ENCODE measurements at places on chromosomes 13 and 19. TPM values are rescaled to one million over a fixed set of nuclear protein-coding genes. Genes with fewer than 3 reads are reported as not detected.

The ZNF253 gene
- total RNA-seq = 12.1 TPM

The ZNF556 gene
- 0.33 TPM for total RNA-seq

The ZNF446 gene
- 7.0 TPM for total RNA-seq

The PCSK4 gene
- 4.9 TPM for total RNA-seq

The SLC1A6 gene
- 0.05 TPM for total RNA-seq

The OVOL3 gene
- not detected for total RNA-seq

The BLOC1S3 gene
- total RNA-seq = 1.5 TPM

The MIR17HG gene
- total RNA-seq = 10.2 TPM

The NLRP7 gene
- 0.19 TPM for total RNA-seq

The ZNF606 gene
- 17.8 TPM for total RNA-seq

The HSPB6 gene
- total RNA-seq = 0.28 TPM

The POMP gene
- 109 TPM for total RNA-seq

The PSG6 gene
- total RNA-seq = not detected

The WDR83 gene
- 13.2 TPM for total RNA-seq

The ELSPBP1 gene
- 0.24 TPM for total RNA-seq

The IGSF23 gene
- total RNA-seq = 0.05 TPM

The FAM187B gene
- total RNA-seq = not detected

The CEACAM1 gene
- total RNA-seq = 1.3 TPM

The CGB2 gene
- not detected for total RNA-seq

The CATSPERD gene
- total RNA-seq = 0.05 TPM

The PGLYRP1 gene
- 4.3 TPM for total RNA-seq

The FCER2 gene
- total RNA-seq = 3.1 TPM
